ENCODE measurements at places on chromosomes 6 and 20. TPM values are rescaled to one million over a fixed set of nuclear protein-coding genes. Genes with fewer than 3 reads are reported as not detected.

Gene BPIFB2
- not detected for total RNA-seq

Gene FNDC11
- 0.40 TPM for total RNA-seq

Gene EYS
- not detected for total RNA-seq

Gene SLC22A2
- total RNA-seq: not detected

Gene SGK1
- 153 TPM for total RNA-seq

Gene SPO11
- total RNA-seq: not detected

Gene ZGPAT
- 16.1 TPM for total RNA-seq

Gene OR5V1
- not detected for total RNA-seq
